ENCODE measurements at places on chromosomes 3 and 15.
A peak's percentile ranks its signal among the peaks of the same experiment; 100 is the strongest.

DNA sequence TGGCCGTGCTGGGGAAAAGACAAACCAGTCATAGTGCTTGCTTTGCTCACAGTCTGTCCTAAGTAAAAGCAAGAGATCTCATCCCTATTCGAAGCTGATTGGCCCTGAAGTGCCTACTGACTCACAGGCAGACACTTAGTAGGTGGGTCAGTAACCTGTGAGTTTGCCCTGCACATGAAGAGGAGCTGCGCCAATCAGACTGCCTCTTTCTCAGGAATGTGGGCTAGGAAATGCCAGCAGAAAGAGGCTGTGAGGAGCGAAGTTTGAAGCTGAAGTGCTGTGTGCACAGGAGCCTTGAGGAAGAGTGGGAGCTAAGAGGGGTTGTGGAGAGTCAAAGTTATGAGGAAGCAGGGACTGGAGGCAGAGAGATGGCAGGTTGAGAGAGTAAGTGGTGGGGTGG is 126.8 kb downstream of the IL20RB start:
- no peak for DNase-seq

GRCh38 chr15:68163191-68163590 is 41.9 kb downstream of the CALML4 start:
- DNase-seq: no peak

- no peak for DNase-seq
These were observed 67.6 kb downstream of the TP63 start for GRCh38 chr3:189698811-189699210.

- DNase-seq: no peak
These were observed 34.3 kb downstream of the U2SURP start for GRCh38 chr3:143035466-143036211.

DNA sequence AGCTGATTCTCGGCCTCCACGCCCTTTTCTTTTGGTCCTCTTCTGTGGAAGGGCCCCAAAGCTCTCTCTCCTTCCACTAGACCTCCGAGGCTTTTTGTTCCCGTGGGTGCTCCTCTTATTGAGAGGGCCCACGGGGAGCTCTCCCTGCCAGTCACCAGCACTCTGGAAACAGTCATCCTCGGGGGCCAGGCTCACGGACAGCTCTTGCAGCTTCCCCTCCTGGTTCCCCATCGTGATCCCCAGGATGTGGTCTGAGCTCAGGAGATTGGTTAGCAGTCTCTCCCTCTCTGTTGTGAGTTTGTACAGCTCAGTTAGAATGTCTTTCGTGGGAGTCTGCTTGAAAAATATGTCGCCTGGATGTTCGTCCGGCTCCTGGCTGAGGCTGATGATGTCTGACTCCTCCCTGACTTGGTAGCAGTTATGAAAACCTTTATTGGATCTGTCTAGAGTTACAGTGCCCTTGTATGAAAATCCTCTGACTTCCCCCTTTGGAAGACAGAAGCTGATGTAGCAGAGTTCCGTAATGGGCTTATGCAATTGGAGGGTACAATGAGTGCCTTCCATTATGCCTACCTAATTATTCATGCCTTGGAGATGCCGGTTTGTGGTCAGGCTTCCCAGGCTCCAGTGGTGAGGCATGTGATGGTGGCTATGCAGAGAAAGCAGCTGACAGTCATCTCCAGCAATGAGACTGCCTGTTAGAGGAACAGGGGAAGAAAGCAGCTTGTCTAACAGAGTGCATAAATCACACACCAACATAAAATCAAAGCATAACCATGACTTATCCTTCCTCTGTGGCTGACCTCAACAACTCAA is 40.0 kb downstream of the FMN1 start:
- DNase-seq: no peak

DNA sequence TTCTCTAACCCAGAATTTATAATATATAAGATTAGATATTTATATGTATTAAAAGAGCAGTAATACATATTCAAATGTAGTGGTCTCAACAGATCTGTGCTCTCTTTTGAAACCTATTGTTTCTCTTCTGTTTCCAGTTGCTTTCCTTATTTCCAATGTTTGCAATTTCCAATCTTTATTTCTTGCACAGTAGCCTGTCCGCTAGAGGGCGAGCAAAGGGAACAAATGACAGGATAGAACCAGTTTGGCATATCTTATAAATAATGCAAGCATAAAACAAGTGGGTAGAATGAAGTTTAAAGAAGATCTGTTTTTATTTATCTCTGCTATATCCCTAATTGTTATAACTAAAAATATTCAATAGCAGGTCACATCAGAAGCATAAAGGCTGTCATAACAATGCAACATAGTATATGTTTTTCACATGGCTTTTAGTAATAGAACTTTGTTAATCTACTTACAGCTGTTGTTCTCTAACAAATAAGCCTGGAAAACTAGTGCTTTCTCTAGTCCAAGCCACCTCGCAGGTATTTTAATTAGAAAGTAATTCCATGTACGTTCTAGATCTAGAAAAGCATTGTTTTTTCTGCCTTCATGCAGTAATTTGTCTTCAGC is 15.1 kb upstream of the TCAIM start:
- peak; percentile 46 for DNase-seq

- no peak for DNase-seq
These were observed 18.8 kb downstream of the PPP1R2 start for GRCh38 chr3:195524171-195524896.

- DNase-seq: no peak
These were observed 80.1 kb upstream of the HERC1 start for GRCh38 chr15:63913786-63914315.

DNA sequence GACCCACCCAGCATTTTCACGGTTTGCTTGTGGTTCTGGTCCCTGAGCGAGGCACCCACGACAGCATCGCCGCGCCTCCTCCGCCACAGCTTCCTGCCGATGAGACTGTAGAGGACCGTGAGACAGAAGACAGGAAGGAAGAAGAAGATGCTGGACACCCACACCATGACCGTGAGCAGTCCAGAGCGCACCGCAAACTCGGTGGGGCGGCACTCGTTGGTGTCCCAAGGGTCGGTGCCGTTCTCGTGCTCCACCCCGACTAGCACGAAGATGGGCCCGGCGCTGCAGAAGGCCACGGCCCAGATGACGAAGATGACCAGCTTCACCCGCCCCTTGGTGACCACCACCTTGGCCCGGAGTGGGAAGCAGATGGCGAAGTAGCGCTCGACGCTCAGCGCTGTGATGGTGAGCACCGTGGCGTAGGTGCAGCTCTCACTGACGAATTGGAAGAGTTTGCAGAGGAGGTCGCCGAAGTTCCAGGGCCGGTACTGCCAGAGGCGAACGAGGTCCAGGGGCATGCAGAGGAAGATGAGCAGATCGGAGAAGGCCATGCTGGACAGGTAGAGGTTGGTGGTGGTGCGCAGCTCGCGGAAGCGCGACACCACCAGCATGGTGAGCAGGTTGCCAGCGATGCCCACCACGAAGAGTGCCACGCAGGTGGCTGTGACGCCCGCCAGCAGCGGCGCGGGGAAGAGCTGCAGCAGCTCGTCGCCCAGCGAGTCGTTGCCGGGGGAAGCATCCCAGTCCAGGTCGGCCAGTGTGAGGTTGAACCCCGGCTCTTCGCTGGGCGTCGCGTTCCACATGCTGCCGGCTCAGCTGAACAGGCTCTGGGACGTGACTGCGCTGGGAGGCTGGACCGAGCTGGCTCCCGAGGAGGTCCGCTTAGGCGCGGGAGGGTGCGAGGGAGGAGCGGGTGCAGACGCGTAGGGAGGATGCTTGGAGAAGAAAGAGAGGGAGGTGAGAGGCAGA is at the start of gene GHSR:
TSS of gene GHSR (minus strand) at position 846 of the 969 bp plus-strand sequence. CDS start at position 803, 43 bp downstream.
- DNase-seq: peak; percentile 62

- DNase-seq: no peak
These were observed 99.5 kb downstream of the TMEM266 start for GRCh38 chr15:76159282-76159681.

- no peak for DNase-seq
These were observed 302.7 kb downstream of the CTNNB1 start for GRCh38 chr3:41502023-41502422.

DNA sequence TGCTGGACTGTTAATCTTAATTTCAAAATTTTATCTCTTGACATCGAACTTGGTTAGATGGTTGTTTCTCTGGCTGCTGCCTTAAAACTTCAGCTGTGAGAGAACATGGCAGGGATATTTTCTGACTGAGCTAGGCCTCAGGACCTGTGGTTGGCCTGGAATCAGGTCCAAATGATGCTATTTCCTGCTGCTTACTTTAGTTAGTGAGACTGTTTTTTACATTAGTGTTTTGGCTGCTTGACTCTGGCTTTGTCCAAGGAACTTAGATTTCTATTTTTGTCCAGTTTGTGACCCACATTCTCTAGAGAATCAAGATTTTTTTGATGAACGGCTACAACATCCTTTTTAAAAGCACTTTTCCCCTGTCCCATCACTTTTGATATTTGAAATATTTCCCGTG is 497.9 kb upstream of the SGO1 start:
- no peak for DNase-seq

- no peak for DNase-seq
These were observed 79.2 kb downstream of the IL1RAP start for GRCh38 chr3:190593075-190593474.

GRCh38 chr3:13021141-13022114 is 51.8 kb downstream of the IQSEC1 start:
- DNase-seq: peak; percentile 65

- DNase-seq: peak; percentile 32
These were observed 809 bp downstream of the NDUFAF3 start for GRCh38 chr3:49022688-49023171.

- no peak for DNase-seq
These were observed 237.7 kb downstream of the NR1D2 start for GRCh38 chr3:24182756-24183155.

- DNase-seq: no peak
These were observed 146.8 kb downstream of the SMAD6 start for GRCh38 chr15:66848686-66849392.

- no peak for DNase-seq
These were observed 360.1 kb downstream of the SHQ1 start for GRCh38 chr3:72487946-72488737.

GRCh38 chr3:53885239-53885638 is 3.3 kb upstream of the ACTR8 start:
- no peak for DNase-seq
